RPMI7951 (cell line): ENCODE measurements at places on chromosomes 5 and 9. TPM values are rescaled to one million over a fixed set of nuclear protein-coding genes. Genes with fewer than 3 reads are reported as not detected.

Gene NACC2
- 4.1 and 4.5 TPM in 2 replicates for total RNA-seq

- no peak for DNase-seq
Observed at GRCh38 chr9:136806067-136806466, 1.7 kb upstream of the RABL6 start.

GRCh38 chr5:1778138-1779020 is 21.3 kb downstream of the MRPL36 start:
- no peak for DNase-seq

Gene GNAQ
- 16.2 and 20.8 TPM in 2 replicates for total RNA-seq

DNA sequence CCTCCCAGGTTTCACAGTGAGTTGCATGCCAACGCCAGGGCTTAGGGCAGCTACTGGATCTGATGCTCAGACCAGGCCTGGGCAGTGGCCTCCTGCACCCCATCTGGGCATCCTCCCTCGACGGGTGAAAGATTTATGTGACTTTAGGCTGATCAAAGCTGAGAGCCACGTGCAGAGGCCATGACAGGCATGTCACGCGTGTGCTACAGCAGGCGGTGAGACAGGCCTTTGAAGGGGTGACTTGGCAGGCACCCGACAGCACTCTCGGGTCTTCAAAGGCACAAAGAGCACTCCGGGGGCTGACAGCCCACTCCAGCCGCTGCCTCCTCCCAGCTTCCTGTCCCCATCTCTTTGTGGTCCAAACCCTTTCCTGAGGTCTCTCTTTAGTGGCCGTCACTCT is 66.2 kb downstream of the NTNG2 start:
- no peak for DNase-seq

- DNase-seq: no peak
Observed at GRCh38 chr5:127702926-127703561, at the start of gene CCDC192. Gene CCDC192 (plus strand): TSS chr5:127703391. CDS start chr5:127703446, 55 bp downstream.

DNA sequence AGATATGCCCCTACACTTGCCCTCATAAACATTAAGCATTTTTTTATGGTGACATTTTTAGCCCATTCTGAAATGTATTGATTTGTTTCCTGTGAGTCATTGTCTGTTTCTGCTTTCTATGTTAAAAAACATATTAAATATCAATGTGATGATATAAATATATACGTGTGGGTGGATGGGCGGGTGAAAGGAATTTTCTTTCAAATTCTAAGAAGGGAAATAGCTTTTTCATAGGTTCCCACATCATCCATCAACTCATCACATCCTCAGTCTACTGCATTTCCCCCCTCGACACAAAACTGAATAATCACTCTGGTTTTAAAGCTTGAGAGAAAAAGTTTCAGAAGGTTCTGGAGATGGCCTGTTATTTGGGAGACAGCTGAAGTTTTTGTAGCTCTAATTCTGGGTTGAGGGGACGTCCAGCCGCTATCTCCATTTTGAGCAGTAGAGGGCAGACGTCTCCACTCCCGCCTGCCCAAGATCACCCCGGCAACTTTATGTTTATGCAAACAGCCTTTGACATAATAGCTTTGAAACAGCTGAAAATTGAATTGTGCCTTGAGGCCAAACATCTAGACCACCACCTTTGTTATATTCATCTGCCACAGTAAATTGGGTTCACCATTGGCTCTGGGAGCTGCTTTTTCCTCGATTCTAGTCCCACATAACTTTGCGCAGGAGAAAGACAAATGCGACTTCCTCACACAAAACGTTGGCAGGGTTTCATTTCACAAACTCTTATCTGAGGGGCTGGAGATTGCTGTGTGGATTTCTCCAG is 216.2 kb upstream of the CLINT1 start:
- peak; percentile 54 for DNase-seq

DNA sequence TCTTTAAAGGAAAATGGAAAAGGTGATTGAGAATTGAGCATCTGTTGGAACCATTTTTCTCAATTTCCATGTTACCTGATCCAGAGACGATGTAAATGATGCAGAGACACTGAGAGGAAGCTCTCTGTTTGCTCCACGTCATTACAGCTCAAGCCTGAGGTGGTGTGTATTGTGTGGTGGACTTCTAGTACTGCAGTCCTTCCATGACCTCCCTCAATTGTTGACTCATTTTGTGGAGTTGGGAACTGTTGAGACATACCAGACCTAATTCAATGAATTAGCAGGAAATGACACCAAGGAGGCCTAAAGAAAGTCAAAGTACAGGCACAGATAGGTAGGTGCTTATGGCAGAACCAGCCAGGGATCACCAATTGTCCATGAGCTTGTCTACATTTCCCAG is 15.6 kb upstream of the LVRN start:
- no peak for DNase-seq

- no peak for DNase-seq
Observed at GRCh38 chr5:67383451-67383850, 186.9 kb upstream of the CD180 start.

DNA sequence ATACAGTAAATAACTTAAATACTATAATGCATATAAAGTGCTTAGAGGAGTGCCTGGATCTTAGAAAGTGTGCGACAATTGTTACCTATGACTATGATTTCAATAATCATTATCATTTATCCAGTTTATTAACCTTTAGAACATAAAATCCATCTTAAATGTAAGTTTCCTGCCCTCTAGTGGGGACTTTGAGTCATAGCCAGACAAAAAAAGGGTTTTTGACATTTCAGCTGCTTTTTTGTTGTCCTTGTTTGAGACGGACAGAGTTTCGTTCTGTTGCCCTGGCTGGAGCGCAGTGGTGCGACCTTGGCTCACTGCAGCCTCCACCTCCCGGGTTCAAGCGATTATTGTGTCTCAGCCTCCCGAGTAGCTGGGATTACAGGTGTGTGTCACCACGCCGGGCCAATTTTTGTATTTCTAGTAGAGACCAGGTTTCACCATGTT is 9.7 kb upstream of the C9orf152 start:
- DNase-seq: peak; percentile 59

DNA sequence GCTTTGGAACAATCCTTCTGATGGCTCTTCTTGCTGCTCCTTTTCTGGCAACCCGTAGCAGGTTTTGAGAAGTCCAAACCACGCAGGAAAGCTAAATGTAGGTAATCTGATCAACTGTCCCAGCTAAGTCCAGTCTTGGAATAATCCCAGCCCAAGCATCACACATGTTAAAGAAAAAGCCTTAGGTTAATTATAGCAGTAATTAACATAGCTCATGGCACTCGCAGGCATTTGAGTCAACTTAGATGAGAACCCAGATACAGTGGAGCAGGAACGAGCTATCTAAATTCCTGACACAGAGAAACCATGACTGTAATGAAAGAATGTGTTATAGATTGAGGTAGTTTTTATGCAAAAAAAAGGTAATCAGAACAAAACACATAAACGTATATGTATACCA is 844.8 kb downstream of the CDH9 start:
- no peak for DNase-seq

DNA sequence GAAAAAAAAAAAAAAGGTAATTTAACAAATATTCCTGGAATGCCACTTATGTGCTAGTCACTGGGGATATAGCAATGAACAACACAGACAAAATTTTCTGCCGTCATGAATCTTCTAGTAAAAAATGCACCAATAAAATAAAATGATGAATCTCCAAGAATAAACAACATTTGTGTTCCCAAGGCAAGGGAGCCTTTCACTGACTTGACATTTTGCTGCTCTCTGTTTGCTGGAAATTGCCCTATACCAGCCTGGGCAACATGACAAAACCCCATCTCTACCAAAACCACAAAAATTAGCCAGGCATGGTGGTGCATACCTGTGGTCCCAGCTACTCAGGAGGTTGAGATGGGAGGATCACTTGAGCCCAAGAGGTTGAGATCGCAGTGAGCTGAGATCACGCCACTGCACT is 64.5 kb upstream of the ERBIN start:
- DNase-seq: peak; percentile 89

DNA sequence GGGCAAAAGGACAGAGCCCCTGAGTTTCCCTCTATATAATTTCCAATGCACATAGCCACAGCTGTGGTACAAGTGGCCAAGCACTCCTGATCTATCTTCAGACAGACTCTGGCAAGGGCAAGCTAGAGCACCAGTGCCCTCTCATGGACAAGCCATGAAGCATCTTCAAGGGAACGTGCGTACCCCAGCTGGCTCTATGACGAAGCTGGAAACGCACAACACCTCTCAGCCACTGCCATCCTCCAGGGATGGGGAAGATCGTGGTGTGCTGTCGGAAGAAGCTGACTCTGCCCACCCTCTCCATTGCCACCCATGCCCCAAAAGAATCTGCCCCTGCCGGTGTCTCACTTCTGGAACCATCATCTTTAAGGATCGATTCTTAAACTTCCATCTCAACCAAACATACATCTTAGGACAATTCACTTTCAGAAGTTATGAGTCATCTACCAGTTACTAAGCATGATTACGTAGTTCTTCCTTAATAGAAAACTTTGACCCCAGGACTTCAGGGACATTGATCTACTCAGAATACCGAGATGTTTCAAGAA is 482.9 kb downstream of the AGTPBP1 start:
- DNase-seq: peak; percentile 39

Gene ITK
- total RNA-seq: not detected in 2 replicates

DNA sequence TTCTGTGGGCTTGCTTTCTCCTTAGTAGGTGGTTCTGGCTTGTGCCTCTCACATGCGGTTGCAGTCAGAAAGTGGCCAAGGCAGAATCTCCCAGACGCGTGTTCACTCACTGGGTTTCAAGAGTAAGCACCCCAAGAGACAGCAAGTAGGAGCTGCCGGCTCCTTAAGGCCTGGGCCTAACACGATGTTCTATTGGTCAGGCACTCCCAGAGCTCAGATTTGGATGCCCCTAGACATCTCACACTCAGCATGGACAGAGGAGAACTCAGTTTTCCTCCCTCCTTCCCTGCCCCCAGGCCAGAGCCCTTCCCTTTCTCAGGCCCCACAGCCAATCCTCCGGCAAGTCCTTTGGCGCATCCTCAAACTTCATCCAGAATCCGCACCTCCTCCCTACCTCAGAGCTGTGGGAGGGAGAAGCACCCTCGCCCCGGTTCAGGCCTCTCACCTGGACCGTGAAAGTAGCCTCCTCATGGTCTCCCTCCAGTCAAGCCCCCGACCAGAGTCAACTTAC is 6.5 kb upstream of the CARD19 start:
- DNase-seq: no peak

DNA sequence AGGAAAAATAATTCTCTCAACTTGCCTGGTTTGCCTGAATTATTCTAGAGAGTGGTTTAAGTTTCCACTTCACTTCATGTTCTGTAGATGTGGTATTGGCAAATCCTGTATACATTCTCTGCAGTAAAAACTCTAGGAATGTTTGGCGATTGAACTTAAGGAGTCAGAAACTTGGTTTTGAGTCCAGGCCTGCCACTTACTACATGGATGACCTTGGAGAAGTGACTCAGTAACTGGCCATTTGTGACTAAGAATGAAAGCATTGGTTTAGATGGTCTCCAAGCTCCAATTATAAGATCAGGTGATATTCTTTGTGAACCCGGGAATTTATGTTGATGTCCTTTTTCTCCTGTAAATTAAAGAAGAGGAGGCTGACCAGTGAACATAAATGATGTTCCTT is 233.8 kb downstream of the GAS1 start:
- DNase-seq: peak; percentile 30

Gene NEUROG1
- total RNA-seq: not detected in 2 replicates

DNA sequence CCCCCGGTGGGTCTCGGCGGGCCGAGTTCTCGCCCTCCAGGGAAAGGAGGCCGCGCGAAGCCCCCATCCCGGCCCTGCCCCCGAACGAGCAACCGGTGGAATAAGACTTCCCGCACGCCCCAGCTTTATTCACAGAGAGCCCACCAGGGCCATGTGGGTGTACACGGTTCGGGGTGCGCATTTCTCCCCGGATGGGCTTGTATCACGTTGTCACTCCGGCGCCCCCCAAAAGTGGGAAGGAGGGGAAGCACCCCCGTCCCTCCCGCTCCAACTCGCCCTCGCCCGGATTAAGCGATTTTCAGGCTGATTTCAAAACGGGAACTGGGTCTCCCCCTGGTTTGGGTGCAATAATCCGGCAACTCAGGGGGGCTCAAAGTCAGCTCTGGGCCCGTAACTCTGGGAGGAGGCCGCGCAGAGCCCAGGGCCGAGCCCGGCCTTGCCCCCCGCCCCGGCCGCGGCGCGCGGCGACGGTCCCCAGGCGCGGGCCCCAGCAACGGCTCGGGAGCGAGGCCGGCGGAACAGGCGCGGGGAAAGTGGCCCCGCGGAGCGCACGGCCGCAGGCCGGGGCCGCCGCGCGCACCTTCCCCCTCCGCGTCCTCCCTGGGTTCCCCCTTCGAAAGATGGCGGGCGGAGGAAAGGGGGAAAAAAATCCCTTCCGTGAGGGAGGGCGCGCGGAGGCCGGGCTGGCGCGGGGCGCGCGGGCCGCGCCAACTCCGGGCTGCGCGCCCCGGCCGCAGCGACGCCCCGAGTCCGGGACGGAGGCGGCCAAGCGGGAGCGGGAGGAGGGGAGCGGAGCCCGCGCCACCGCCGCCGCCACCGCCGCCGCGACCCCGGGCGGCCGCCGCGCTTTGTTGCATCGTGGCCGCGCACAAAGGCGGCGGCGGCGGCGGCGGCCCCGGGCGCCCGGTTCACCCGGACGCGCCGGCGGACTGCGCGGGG is 644 bp downstream of the BRD3 start:
- peak; percentile 21 for DNase-seq

DNA sequence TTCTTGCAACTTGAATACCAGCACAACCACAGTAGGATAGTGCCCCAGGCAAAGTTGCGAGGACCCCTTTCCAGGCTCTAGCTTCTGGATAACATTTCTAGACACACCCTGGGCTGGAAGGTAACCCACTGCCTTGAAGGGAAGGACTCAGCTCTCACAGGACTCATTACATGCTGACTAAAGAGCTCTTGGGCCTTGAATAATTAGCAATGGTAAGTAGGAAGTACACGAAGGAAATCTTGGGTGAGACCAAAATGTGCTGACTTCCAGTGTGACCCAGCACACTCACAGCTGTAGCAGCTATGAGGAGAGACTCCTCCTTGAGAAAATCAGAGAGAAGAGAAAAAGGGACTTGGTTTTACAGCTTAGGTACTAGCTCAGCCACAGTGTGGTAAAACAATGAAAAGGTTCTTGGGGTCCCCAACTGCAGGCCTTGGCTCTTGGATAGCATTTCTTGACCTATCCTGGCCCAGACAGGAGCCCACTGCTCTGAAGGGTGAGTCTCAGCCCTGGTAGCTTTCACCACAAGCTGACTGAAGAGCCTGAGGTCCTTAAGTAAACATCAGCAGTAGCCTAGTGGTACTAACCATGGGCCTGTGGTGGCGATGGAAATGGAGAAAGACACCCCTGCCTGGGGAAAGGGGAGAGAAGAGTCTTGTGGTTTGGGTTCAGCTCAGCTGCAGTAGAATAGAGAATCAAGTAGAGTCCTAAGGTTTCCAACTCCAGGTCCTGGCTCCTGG is 621.7 kb downstream of the SEMA5A start:
- DNase-seq: no peak

DNA sequence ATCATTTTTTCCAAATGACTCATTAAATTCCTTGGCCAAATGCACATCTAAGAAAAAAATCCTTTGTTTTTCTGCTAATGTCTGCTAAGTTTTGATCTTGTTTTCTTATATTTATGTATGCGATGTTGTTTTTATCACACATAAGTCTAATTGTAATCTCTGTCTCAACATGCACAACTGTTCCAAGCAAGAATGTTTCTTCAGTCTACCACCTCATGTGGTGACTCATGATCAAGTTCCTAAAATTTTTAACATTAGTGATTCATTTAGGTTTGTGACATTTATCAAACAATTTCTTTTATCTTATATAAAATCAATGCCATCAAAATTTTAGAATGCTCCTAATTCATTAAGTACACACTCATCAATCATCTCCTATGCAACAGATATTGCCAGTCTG is 763.9 kb upstream of the FAM174A start:
- no peak for DNase-seq

Gene TUSC1
- 7.7 and 8.5 TPM in 2 replicates for total RNA-seq
